ENCODE measurements at places on chromosomes 6 and 20. TPM values are rescaled to one million over a fixed set of nuclear protein-coding genes. Genes with fewer than 3 reads are reported as not detected.

GRCh38 chr6:146886587-146887446, 288.0 kb downstream of the ADGB start:
- DNase-seq, result no peak

DNA sequence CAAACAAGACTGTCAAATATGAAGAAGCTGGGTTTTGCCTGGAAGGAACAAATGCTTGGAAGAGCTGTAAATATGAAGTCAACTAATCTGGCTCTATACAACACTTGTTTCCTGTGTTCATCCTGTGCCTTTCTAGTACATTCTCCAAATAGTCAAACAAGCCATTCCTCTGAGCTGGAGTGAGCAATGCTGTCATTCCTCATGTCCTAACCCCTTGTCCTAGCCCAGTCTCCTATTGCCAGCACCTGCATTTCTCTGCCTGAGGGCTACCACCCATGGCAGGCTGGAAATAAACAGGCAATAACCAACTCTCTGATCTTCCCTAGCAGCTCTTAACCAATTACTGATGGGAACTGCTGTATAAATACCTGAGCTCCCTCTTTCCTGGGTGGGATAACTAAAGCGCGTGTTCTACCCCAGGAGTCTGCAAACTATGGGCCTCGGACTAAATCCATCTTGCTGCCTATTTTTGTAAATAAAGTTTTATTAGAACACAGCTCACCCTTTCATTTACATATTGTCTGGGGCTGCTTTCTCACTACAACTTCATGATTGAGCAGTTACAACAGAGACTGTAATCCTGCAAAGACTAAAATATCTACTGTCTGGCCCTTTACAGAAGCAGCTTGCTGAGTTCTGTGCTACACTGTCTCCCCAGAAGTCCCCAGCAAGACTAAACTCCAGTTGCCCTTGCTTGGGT, 13.4 kb downstream of the RIMS4 start:
- DNase-seq, result no peak

GRCh38 chr6:81785377-81785776, 32.9 kb upstream of the TENT5A start:
- no peak for DNase-seq

- no peak for DNase-seq
These were observed 108.6 kb downstream of the CHD6 start for GRCh38 chr20:41509316-41510200.

- DNase-seq, result no peak
These were observed 372.8 kb upstream of the JARID2 start for GRCh38 chr6:14873101-14873500.

DNA sequence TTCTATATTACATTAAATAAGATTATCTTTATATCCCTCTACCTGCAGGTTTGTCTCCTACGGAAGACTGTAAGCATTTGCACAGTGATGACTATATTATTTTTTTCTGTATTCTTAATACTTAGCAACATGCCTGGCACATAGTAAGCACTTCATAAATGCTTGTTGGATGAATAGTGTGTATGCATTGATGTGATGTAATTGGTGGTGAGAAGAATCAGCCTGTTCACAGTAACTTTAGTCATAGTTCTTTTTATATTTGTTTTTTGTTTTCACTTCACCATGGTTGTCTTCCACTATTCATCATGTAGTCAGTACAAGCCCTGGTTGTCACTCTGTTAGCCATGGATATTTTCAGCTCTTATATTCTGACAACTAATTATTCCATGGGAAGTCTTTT, 184.0 kb upstream of the FLRT3 start:
- DNase-seq, result no peak

DNA sequence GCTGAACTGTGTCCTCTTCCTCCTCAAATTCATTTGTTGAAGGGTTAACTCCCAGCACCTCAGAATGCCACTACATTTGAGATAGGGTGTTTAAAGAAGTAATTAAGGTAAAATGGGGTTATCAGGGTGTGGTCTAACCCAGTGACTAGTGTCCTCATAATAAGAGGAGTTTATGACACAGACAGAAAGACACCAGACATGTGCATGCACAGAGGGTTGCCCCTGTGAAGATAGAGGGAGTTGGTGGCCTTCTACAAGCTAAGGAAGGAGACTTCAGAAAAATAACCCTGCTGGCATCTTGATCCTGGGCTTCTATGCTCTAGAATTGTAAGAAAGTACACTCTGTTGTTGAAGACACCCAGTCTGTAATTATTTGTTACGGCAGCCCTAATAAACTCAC, 24.9 kb upstream of the EDN1 start:
- no peak for DNase-seq

SPTLC3 gene
- 4.6 TPM for total RNA-seq

GJA10 gene
- total RNA-seq, result not detected
